ENCODE measurements at places on chromosomes 7 and 10. TPM values are rescaled to one million over a fixed set of nuclear protein-coding genes. Genes with fewer than 3 reads are reported as not detected.

BEND7 gene
- total RNA-seq: 3.2 TPM

GDF10 gene
- not detected for total RNA-seq

EGR2 gene
- total RNA-seq: 0.28 TPM

CALD1 gene
- 94.7 TPM for total RNA-seq

SEMA3A gene
- total RNA-seq: 33.4 TPM

EFCAB10 gene
- total RNA-seq: 0.35 TPM

CPXM2 gene
- total RNA-seq: not detected

FRMPD2 gene
- total RNA-seq: not detected

NODAL gene
- total RNA-seq: not detected

EPHB6 gene
- total RNA-seq: 1.8 TPM

CLDN3 gene
- not detected for total RNA-seq

TRPV5 gene
- not detected for total RNA-seq

CALML5 gene
- 36.7 TPM for total RNA-seq

TNS3 gene
- 17.8 TPM for total RNA-seq

TMEM236 gene
- 0.07 TPM for total RNA-seq
